NAMALWA (cell line): ENCODE measurements at places on chromosomes 12 and 14.
A peak's percentile ranks its signal among the peaks of the same experiment; 100 is the strongest.

GRCh38 chr12:49496417-49497360 is 42.1 kb upstream of the KCNH3 start:
- DNase-seq, result no peak

GRCh38 chr12:32659908-32660440 is 19.1 kb upstream of the DNM1L start:
- no peak for DNase-seq

DNA sequence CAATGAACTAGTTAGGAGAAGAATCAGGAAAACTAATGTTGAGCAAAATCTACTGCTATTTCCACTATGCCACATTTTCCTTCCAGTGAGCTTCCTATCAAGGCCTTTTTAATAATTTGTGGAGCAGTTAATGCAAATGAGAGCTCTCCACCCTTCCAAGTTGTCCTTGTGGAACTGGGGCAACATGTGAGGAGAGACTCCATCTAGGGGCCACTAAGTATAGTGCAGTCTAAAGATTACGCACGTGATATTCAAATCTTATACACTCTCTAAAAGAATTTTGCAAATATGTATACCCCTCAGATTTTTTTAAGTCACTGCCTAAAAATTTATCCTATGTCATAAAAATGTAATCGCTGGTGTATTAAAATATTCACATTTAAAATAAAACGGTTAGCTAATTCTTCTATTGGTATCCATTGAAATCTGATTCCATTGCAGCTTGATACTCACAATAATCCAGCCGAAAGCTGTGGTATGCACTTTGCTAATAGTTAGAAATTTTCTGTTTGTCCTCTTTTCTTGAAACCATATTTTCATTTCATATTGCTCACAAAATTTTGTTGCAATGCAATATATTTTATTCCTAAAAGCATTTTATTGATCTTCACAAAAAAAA is 100.1 kb downstream of the PAH start:
- DNase-seq, result peak; percentile 47

DNA sequence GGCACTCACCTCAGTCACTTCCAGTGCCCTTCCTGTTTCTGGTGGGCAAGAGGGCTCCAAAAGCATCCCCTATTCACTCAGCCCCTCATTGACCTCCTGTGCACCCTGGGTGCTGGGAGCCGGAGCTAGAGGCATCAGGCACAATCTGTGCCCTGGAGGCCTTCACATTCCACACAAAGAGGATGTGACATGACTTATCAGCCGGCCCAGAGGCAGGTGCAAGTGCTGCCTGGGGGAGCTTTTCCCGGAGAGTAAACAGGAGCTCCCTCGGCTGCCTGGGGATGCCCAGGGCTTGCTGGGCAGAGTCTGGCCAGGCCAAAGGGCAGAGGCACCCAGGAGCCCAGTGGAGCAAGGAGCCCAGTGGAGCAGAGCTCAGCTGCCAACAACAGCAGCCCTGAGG is 64.5 kb downstream of the BCL11B start:
- DNase-seq, result no peak

DNA sequence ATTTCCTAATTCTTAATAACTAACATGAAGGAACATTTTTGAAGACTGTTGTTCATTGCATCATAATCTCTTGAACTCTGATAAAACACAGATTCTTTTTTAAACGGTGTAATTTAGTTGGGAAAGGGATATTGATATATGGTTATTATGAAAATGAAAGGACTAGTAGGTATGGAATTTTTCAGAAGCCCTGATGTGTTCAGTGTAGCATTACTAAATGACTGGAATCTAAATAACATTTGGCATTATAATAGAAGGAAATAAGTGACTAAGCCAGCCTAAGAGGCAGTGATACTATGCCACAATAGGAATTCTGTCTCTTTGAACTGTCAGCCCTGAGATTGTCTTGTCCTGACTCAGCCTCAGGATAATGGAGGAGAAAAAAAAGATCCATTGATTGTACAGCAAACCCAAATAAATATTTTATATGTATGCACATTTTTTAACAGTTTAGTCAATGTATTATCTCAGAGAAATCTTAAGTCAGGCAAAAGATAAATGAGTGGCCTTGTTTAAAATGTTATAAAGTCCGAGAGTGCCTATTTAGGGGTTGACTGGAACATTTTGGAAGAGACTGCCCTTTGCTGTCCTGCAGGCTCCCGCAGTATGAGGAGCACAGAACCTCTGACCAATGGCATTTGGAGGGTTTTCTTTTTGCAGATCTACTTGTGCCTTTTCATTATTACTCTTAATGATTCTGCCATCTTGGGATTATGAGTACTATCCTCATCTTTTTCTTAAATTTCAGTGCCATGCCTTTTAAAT is 271.2 kb downstream of the EGLN3 start:
- DNase-seq, result no peak

GRCh38 chr12:72748971-72749370 is 476.8 kb downstream of the TRHDE start:
- DNase-seq, result no peak

GRCh38 chr12:104109446-104110271 is 28.4 kb downstream of the NFYB start:
- DNase-seq, result no peak

DNA sequence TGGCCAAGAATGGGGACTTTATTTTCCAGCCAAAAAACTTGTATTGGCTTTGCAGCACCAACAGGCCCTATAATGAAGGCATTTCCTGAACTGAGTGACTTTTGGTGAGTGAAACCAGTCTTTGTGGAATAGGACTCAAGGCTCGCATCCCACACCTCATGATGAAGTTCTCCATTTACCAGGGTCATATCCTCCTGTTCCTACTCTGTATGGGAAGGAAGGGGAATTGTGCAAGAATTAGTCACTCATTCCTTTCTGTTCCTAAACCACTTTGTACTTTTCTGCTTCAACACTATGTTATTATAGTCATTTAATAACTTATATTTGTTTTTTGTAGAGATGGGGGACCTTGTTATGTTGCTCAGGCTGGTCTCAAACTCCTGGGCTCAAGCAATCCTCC is 2.3 kb upstream of the SPATS2 start:
- no peak for DNase-seq

GRCh38 chr12:54417712-54418440 is 1.2 kb downstream of the ITGA5 start:
- no peak for DNase-seq

GRCh38 chr14:25111061-25111601 is 61.2 kb upstream of the STXBP6 start:
- DNase-seq, result no peak

DNA sequence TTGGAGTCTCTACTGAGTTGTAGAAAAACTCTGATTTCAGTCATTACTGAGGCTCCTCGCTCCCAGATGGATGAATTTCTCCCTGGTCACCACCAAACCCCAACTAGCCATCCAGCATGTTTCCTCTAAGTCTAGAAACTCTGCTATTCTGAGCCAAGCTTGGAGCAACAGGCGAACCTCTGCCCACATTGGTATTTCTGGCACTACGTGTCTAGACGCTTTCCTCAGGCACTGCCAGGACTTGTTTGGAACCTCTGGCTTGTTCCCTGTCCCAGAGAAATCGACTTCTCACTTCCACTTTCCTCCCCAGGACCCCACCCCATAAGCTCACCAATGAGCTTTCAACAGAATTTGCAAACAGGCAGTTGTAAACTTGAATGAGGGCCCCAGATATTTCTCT is 27.6 kb downstream of the WSCD2 start:
- DNase-seq, result no peak

DNA sequence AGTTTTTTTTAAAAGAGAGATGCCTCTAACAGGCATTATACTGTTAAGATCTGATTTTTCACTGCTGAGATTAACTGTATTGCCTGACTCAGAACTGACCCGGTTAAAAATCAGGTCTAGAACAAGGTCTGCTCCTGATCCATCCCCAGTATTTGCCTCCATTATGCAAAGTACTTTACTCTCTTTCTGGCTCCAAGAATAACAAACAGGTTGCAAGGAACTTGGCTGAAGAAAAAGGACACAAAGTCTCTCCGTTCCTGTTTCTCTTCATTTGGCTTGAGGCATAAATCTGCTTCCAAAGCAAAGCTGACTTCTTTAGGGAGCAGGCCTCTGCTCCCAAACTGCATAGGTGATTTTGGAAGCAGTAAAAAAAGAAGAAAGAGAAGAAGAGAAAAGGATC is 199.3 kb upstream of the PDZRN4 start:
- no peak for DNase-seq

DNA sequence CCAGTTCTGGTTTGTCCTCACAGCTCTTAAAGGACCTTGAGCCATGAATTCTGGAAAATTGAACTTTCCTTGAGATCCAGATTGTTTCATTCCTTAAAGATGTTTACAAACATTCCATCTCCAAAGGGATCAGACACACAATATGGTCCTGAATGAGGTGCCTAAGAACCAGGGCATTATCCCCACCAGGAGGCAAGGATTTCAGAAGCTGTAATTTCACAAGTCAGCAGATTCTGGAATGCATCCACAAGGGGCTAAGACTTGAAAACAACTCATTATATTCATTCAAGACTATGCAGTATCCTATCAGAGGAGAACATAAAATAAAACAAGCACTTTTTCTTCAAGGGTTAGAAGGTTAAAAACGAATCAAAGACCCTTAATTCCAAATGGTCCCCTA is 15.1 kb downstream of the KCNH5 start:
- DNase-seq, result no peak

GRCh38 chr12:112937741-112938719 is at the start of gene OAS3:
TSS of gene OAS3 (plus strand) at chr12:112938474. CDS start at chr12:112938531, 57 bp downstream.
- no peak for DNase-seq
